SW 1271 (cell line): ENCODE measurements at places on chromosomes 3 and 15.

GRCh38 chr3:34727700-34728099 is 911.6 kb upstream of the ARPP21 start:
- DNase-seq = no peak

GRCh38 chr3:108222853-108223565 is 785 bp upstream of the IFT57 start:
- DNase-seq = no peak

DNA sequence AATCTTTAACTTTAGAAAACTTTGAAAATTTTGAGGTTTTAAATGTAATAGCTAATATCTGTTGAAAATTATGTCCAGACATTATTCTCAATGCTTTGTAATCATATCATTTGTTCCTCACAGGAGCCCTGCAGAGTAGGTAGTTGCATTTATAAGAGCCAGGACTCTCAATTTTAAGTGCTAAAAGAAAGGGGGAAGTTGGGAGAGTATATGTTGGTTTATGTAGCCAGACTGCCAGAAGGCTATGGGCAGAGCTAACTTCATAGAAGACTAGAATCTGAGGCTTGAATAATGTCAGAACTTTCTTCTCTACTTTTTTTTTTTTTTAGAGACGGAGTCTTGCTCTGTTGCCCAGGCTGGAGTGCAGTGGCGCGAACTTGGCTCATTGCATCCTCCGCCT is 9.1 kb downstream of the VPS8 start:
- no peak for DNase-seq

DNA sequence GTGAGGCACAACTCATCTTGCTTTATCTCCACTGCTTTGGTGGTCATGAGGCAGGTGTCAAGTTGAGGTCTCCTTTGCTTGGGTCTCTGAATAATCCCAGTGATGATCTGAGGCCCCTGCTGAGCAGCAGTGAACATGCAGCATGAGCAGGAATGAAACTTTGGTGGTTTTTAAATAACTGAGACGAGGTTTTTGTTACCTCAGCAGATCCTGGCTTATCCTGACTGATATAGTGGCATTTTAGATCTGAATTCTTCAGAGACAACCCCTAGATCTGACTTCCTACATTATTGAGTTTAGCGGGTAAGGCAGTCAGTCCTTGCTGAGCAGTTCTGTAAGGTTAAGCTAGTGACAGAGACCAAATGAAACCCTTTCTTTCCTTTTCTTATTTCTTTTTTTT is 230.4 kb downstream of the ARRDC4 start:
- no peak for DNase-seq

- no peak for DNase-seq
Measured at GRCh38 chr3:111971533-111972130, 7.2 kb upstream of the ABHD10 start.

DNA sequence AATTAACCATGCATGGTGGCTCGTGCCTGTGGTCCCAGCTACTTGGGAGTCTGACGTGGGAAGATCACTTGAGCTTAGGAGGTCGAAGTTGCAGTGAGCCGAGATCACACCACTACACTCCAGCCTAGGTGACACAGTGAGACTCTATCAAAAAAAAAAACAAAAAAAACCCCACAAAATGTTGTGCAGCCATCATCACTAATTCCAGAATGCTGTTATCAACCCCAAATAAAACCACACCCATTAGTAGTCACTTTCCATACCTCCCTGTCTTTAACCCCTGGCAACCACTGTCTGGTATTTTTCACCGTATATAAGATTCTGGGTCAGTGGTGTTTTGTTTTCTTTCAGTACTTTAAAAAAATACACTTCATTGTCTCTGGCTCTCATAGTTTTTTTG is 16.6 kb downstream of the HMCES start:
- no peak for DNase-seq

DNA sequence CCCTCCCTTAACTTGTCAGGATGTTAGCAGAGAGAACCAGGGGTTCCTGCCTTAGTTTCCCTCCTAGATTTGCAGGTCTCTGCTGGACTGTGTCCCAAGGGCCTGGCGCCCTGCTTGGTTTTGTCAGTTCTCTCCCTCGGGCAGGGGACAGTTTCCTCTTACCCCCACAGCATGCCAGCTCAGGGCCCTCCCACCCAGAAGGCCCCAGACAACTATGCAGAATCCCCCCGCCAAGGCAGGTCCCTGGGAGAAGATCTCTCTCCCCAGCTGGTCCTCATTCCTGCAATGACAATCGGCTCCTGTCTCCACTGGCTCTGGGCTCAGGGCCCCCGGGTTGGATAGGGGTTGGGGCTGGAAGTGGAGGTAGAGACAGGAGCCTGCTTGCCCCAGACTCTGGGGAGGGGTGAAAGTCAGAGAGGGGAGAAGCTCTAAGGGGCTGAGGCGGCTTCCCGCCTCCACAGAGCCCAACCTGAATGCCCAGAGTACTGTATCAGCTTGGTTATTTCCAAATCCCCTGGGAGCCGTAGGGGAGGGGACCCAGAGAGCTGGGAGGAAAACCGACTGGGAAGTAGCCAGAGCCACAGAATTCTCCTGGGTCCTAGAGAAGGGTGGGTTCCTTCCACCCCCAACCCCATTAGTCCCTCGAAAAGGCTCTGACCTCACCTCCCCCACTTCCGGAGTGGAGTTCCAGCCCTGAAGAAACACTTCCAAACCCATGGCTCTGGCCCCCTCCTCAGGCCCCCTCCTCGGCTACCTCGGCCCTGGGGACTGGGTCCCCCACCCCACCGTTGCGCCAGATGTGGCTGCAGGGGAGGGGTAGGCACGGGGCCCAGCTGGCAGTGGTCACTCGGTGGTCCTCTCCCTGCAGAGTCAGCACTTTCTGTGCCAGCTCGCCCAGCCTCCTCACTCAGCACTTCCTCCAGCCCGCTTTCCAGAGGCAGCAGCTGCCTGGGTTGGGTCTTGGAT is 3.8 kb upstream of the LOXL1 start:
- DNase-seq = no peak

- no peak for DNase-seq
Measured at GRCh38 chr3:110248666-110249065, 823.0 kb upstream of the NECTIN3 start.

DNA sequence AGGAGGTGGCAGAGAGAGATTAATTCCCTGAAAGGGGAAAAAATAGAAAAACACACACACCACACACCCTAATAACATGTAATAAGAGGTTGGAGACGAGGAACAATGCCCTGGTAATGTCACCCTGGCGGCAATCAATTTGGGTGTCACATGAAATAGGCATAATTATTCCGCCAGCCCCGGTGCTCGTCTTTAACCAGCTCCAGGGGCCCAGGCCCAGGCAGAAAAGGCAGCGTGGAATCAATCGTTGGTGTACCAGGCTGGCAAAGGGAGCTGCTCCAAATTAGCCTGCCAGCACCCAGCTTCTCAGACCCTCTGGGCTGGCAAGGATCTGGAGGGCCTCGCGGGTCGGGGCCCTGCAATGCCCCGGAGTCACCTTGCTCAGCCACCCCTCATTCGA is 5.6 kb downstream of the LINGO1 start:
- DNase-seq = no peak

- no peak for DNase-seq
Measured at GRCh38 chr3:168794427-168794826, 698.7 kb upstream of the GOLIM4 start.

GRCh38 chr3:175065497-175065896 is 206.4 kb downstream of the NAALADL2 start:
- DNase-seq = no peak

- DNase-seq = no peak
Measured at GRCh38 chr3:193978030-193978429, 157.9 kb upstream of the HES1 start.

DNA sequence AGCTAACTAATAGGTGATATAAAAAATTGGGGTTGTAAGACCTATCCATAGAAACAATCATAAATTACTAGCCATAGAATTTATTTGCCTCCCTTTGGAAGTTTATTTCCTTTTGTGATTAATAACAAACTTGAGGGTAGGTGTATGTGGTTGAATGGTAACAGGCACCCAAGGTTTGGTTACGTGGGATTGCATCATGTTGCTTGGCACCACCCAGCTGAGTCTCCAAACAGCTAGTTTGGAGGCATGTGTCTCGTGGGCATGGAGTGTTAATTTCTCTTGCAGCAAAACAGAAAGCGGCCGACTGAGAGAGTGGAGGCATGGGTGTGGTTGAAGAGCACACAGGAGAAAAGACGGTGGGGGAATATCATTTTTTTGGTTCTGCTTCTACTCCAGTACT is 441.4 kb downstream of the CNTN4 start:
- DNase-seq = no peak

DNA sequence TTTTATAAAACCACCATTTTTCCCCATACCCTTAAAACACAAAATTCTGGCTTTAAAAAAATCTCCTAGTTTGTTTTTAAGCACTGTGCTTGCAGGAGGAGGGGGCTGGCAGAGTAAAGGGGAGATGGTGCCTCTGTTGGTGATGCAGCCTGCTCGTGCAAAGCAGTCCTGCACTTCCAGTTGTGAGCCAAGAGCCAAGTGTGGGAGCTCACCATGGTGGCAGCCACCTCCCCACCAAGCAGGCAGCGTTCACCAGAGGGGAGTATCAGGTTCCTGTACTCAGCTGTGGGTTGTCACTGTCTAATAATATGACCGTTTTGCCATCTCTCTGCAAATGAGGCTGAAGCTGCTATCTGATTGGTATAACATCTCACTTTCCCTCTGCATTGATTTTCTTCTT is 164.8 kb downstream of the SYNPR start:
- no peak for DNase-seq

DNA sequence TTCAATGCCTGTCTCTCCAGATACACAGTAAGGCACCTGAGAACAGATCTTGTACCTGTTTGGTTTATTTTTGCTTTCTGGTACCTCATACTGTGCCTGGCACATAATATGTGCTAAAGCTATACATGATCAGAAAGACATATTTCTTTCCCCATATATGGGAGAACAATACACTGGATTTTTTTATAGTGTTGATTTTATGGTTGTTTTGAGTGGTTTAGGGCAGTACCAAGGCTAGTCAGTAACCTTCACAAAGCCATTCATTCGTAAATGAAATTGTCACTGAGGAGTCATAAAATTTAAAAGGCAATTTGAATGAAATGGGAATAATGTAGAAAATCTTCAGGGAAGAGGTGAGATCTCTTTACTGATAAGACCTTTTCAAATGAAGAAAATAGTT is 810.2 kb downstream of the TUSC7 start:
- DNase-seq = no peak

DNA sequence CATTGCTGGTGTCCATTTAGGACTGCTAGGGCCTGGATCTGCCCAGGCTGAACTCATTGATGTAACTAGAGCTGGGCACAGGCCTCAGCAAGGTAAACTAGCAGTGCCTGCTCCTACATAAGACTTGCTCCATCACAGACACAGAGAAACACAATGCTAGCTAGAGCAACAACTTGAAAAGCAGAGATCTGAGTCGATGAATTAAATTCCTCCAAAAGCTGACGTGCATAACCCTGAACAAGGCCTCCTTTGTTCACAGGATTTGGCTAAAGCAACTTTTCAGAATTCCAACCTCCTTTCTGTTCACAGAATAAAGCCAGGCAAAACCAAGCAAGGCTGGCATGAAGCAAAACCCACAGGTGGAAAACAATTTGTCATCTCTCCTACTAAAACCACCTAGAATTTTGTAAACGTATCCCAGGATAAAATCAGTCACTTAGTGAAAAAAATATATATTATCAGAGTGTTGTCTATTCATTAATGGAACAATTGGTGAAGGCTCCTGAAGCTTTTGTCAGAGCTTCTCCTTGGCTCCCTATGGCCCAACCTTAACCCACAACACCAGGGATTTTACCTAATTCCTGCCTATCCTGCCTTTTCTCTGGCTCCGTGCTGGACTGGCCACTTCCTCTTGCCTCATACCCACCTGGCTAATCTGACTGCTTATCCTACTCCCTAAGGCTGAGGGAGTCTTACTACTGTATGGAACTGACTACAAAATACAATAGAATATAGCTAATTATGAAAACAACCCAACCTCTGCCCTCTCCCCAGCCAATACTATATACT is 39.9 kb downstream of the PLCH1 start:
- DNase-seq = no peak

- DNase-seq = no peak
Measured at GRCh38 chr3:148911173-148911572, 46.1 kb downstream of the CPA3 start.

- no peak for DNase-seq
Measured at GRCh38 chr3:19347671-19348070, 199.4 kb downstream of the KCNH8 start.

- DNase-seq = no peak
Measured at GRCh38 chr15:85128621-85129020, 147.0 kb downstream of the PDE8A start.

DNA sequence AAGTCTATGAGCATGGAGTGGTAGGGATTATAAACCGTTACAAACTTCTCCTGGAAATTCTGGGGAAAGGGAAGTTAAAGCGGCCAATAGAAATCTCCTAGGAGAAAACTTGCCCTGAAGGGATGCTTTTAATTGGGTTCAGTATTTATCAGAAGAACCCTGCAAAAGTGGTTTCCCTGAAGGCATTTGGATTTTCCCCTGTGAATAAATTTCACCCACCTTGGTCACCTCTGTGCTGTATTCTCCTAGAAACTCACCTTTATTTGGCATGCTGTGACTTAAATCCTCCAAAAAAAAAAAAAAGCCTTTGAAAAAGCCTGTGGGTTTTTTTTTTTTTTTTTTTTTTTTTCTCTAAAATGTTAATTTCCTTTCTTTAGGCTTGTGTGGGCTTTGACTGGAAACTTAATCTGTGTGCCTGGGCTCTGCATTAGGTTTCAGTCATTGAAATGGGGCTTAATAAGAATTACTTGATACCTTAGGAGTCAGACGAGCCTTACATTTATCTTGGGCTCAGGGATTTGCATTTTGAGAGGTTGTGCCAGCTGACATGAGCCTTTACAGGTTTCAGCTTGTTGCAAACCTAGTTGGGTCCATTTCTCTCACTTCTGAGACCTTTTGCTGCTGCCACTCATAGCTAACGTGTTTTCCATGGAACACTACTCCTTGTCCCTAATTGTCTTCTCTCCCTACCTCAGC is 22.0 kb downstream of the TGFBR2 start:
- DNase-seq = no peak

DNA sequence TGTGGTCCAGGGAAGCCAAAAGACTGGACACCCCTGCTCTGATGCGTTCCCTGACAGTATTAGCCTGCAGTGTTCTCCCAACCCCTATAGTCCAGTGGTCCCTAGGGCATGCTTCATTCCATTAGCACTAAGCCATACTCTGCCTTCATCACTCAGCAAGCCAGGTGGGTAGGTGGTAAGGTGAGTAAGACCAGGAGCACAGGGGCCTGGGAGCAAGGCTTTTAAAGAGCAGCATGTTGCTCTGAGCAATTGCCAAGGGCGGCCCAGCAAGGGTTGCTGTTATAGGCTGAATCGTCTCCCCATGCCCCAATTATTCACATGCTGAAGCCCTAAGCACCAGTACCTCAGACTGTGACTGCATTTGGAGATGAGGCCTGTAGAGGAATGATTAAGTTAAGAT is 11.0 kb downstream of the CXCR6 start:
- no peak for DNase-seq

DNA sequence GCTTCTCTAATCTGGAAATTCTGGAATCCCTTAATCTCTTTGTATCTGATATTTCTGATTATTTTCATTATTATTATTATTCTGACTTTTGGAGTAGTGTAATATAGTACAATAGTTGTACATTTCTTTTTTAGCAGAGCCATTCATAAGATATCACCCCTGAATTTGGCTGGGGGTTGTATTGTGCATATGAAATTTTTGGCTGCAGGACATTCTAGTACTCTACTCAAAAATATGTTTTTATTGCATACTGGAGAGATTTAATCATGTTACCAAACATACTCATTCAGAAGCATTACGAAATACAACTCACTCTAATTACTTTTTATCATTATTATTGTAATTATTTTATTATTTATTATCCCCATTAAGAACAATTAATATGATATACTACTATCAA is 589.7 kb upstream of the KCNMB2 start:
- DNase-seq = no peak

- DNase-seq = no peak
Measured at GRCh38 chr3:158916111-158916510, 114.3 kb downstream of the MFSD1 start.
